Kidney tubule cell (primary cell): ENCODE measurements at places on chromosomes 6 and 20.

- DNase-seq, result no peak
Measured at GRCh38 chr20:2520617-2521016, 11.9 kb upstream of the ZNF343 start.

GRCh38 chr6:105212587-105212986 is 32.8 kb upstream of the POPDC3 start:
- no peak for DNase-seq

- peak; percentile 30 for DNase-seq
Measured at GRCh38 chr6:127343809-127344659, 625 bp upstream of the ECHDC1 start.

- DNase-seq, result no peak
Measured at GRCh38 chr6:17062871-17063440, 38.9 kb upstream of the STMND1 start.

- no peak for DNase-seq
Measured at GRCh38 chr6:14118091-14118439, 493 bp downstream of the CD83 start.

- DNase-seq, result peak; percentile 15
Measured at GRCh38 chr20:8190043-8190880, 58.2 kb downstream of the PLCB1 start.

- no peak for DNase-seq
Measured at GRCh38 chr6:107266563-107266962, 151.2 kb upstream of the BEND3 start.

- no peak for DNase-seq
Measured at GRCh38 chr6:79372757-79373156, 138.3 kb upstream of the HMGN3 start.

DNA sequence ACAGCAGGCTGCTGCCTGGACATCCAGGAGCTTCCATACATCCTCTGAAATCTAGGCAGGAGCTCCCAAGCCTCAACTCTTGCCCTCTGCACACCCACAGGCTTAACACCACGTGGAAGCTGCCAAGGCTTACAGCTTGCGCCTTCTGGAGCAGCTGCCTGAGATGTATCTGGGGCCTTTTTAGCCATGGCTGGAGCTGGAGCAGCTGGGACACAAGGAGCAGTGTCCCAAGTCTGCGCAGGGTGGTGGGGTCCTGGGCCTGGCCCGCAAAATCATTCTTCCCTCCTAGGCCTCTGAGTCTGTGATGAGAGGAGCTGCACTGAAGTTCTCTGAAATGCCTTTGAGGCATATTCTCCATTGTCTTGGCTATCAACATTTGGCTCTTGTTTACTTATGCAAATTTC is 255.0 kb downstream of the DLL1 start:
- no peak for DNase-seq

DNA sequence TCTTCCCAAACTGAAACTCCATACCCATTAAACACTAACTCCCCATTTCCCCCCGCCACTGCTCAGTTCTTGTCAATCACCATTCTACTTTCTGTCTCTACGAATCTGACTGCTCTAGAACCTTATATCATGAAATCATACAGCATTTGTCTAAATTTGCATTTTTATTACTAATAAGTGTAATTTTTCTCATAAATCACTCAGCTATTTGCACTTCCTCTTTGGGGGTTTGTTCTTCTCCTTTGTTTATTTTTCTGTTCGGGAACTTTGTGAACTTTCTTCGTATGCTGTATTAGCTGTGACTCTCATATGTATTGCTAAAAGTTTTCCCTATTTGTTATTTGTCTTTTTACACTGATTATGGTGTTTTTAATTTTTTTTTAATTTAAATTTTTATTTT is 152.2 kb downstream of the SLC16A10 start:
- DNase-seq, result no peak

DNA sequence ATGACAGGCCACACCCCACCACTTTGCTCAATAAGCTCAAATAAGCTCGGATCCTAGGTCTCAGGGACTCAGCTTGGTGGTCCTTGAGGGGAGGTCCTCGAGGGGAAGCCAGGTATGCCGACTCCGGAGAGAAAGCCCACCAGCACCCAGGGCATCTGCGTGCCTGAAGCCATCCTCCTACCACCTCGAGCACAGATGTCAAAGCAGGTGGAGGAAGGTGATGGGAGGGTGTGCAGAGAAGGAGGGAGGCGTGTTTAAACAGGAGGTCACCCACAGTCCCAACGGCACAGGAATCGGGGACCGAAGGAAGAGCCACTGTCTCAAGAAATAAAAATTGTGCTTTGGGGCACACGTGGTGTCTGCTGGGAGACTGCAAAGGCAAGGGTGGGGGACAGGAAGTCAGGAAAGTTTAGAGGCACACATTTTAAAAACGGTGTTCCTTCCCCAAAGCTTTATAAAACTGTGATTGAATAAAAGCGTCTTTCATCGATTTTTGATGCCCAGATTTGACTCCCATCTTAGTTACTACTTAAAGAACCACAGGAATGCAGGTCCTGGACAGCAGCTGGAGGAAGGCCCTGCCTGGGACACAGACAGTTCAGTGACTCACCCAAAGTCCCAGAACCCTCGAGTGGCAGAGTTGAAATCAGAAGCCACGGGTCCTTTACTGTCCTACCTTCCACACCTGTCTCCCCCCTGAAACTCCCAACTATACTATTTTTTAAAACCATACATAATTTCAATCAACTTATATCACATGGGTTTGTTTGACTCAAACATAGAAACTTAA is 221.0 kb upstream of the PDE10A start:
- peak; percentile 66 for DNase-seq

GRCh38 chr6:30169658-30170614 is 6.6 kb downstream of the TRIM15 start:
- DNase-seq, result peak; percentile 61

DNA sequence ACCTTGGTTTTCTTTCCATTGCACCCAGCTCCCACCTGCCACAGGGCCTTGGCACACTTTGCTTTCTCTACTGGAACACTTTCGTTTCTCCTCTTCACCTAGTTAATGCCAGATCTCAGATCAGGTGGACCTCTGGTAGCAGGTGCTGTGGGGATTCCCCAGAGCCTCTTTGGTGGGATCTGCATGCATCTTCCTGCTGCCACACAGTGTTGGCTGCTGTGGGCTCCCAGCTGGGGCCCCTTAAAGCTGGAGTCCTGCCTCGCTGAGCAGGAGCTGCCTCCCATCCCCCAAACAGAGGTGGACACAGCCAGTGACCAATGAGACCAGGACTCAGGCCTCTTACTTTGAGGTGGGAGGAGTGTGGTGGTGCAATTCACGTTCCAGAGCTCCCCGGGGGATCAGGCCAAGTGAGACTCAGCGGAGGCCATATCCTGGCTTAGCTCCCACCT is 28.4 kb downstream of the CEBPB start:
- peak; percentile 34 for DNase-seq

GRCh38 chr6:84516154-84516553 is 248.2 kb downstream of the TBX18 start:
- DNase-seq, result no peak

DNA sequence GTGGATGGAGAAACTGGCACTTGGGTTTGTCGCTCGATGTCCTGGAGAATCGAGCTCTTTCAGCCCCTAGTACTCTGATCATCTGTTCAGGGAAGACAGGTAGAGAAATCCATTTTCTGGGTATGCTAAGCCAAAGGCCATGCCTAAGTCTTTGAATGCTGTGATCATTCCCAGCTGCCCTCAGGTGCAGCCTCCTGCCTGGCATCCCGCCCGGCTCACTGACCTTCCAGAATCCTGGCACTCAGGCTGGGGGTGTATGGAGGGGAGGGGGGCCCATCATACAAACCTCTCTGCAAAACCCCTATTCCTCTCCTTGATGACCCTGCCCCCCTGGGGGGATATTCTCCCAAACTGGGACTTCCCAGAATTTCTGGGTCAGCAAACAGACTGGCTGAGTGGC is 28.6 kb downstream of the C20orf203 start:
- no peak for DNase-seq

- DNase-seq, result no peak
Measured at GRCh38 chr20:44644230-44644617, 7.3 kb downstream of the ADA start.

- DNase-seq, result no peak
Measured at GRCh38 chr6:137412562-137412961, 81.6 kb downstream of the OLIG3 start.

- DNase-seq, result no peak
Measured at GRCh38 chr6:163701762-163702161, 287.2 kb downstream of the QKI start.

DNA sequence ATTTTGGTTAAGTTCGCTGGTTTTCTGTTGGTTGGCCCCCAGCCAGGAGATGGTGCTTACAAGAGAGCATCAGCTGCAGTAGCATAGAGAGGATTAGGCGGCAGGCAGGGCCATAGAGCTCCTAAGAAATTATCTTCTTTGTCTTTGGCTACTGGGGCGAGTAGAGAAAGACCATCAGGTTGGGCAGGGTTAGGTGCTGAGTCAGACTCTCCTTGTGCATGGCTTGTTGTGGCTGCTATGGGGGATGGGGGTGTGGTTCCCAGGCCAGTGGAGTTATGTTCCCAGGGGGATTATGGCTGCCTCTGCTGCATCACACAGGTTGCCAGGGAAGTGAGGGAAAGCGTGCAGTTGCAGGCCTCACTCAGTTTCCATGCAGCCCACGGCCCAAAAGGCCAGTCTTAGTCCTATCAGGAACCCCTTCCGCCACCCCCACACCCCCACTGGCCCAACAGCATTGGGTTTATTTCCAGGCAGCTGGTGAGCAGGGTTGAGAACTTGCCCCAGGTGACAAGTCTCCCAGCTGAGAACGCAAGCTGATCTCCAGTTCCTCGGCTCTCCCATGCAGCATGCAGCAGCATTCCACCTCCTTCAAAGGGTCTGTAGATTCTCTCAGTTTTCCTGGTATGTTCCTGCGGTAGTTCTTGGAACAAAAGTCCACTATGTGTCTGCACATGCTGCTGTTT is 243.7 kb downstream of the UTRN start:
- peak; percentile 80 for DNase-seq

DNA sequence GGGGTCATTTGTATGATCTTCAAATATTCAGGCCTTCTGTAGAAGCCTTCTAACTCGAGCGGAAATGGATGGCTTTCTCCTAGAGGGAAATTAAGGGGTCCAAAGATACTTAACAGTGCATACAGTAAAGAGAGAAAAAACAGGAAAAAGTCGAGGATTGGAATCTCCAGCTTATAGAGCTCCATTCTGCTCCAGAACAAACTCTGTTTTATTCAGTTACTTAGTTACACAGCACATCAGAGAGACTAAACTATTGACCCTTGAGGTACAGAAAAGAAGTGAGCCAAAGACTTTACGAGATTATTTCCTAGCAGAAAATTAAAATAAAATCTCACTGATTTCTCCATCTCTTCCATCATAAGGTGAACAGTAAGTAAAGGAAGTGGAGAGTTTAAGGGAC is 43.8 kb upstream of the DSE start:
- DNase-seq, result no peak

DNA sequence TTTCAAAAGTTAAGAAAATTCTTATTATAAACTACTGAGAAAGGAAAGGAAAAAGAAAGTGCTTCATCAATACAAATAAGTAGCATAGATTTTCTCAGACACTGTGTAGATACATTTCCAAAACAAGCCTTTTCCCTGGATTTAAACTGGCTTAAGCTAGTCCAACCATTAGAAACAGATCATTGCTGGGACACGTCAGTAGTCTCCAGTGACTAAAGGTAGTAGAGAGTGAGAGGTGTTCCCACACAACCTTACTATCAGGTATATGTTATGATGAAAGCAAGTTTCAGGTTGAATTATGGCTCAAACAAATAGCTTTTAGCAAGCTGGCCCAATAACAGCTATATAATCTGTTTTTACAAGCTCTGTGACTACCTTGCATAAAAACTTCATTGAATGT is 47.3 kb upstream of the SLC2A12 start:
- no peak for DNase-seq

- no peak for DNase-seq
Measured at GRCh38 chr6:108942556-108943492, 94.6 kb downstream of the ARMC2 start.

DNA sequence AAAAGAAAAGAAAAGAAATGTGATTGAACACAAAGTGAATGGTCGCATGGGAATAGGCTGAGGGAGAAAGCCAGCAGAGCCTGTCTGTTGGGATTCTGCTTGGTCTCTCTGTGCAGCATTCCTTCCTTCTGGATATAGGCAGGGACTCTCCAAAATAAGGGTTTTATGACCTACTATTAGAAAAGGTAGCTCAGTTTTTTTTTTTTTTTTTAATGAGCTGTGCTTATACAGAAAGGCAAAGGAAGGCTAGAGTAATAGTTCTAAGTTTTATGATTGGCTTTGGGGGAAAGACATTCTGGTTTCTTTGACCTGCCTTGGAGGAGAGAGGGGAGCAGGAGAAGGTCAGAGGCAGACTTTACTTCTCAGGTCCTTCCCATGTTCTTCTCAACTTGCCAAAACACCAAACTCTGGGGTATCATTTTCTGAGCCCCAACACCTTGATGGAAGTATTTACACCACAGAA is 18.8 kb upstream of the IER3 start:
- no peak for DNase-seq
